ENCODE measurements at places on chromosomes 3 and 15.

DNA sequence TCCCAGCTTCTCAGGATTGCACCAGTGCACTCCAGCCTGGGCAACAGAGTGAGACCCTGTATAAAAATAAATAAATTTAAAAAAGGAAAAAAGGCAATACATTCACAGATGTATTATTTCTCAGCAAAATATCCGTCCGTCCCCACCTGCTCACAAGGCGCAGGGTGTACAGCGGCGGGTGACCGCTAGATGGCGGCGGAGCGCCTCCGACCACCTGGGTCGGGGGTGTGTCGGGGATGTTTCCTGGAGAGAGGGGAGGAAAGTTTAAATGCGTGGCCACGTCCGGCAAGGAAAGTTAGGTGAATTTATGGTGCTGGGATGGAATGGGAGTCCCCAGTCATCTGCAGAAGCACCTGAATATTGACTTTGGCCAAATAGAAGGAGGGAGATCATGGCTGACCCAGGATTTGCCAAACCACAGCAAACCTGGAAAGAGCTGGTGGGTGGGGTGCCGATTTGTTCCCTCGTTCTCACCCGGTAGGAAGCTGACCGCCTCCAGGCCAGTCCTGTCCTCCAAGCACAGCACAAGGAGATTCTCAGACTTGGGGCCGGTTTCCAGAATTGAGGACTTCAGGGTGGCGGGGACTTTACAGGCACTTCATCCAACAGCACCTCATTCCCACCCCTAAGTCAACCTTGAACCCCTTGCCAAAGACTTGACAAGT, 88.3 kb downstream of the TMEM266 start:
- DNase-seq = peak; percentile 25

DNA sequence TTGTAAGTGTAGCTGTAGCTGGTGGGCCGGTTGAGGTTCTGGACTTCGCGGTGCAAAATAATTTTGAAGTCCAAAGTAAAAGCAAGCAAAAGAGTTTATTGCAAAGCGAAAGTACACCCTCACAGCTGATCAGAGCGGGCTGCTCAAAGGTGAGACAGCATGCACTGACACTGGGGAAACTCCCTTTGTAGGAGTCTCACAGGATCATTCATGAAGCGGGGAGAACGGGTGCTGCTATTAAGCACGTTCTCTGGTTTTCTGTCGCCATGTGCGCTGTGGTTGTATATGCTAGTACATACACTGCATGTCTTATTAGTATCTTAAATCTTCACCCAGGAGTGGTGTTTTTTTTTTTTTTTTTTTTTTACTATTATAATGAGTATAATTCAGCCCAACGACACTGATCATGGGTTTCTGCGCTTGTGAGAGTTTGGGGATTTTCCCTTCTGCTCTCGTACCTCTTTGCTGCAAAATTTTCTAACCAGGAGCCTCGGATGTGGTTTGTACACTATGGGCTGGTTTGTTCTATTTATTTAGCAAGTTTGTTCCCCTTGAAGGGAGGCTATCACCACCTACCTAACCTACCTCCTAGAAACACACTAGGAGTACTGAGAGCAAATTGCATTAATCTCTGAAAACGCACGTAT, 1.4 kb upstream of the AP4E1 start:
- no peak for DNase-seq

- peak; percentile 24 for DNase-seq
Observed at GRCh38 chr3:185680231-185680630, 94.1 kb downstream of the SENP2 start.

DNA sequence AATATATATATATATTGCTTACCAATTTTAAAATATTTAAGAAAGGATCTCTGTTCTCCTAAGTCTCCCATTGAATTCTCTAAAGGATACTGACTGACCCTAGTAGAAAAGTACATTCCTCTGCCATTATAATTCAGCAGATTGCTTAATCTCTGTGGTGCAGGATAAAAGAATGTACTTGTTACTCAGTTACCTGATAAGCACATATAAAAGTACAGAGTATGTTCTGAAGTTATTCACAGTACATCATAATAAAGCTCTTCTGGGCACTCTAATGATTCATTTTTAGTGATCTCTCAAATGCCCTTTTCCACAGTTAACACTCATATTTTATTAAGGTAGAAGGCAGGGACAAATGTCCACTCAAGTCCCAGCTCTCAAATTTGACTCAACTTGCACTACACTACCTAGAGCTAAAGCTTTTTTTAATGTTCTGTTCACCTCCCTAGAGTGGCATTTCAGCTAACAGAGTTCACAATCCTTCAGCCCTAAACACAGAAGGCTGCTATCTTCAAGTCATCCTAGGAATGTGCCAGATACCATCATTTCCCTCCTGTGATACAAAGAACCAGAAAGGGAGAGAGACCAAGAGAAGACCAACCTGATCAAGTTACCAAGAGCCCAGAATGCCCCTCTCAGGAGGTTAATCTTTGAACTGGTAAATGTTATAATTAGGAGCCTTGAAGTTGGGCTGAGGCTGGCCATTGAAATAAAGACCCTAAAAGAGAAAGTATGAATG, 53.3 kb downstream of the MEIS2 start:
- DNase-seq = no peak

GRCh38 chr3:14403619-14404155, 1.3 kb downstream of the SLC6A6 start:
- no peak for DNase-seq

DNA sequence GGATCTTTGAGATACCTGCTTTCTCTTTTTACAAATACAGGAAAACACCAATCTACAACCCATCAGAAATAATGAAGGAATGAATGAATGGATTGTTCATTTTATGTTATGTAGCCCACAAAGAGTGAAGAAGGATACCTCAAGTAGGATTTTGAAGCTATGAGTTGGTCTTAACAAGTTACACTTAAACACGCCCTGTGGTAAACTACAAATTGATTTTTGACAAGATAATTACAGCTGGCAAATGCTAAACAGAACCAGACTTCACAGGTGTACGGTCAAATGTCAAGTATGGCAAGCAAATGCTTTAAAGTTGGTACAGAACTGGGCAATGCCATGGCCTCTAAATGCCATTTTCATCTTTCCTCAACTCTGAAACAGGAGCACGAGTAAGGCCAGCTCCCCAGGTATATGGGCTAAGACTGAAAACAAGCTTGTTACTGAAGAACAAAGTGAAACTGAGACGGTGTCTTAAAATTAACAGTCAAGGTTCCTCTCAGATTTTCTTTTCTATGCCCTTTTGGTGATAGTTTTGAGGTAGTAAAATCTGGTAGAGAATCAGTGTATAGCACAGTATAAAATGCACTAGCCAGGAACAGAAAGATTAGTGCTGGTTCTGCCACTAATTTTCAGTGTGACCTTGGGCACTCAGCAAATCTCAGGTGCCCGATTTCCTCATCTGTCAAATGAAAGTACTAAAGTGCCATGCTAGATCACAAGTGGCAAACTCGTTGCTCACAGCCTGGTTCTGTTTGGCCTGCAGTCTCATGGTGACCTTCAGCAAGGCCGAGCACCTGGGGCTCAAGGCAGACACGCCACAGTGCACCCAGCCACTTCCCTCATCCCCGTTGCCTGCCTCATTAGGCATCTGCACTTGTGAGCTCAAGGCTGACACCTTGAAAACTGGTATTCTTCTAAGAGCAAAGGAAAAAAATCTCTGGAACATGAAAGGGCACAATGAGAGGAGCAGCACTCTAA, 9.5 kb downstream of the RUVBL1 start:
- no peak for DNase-seq

DNA sequence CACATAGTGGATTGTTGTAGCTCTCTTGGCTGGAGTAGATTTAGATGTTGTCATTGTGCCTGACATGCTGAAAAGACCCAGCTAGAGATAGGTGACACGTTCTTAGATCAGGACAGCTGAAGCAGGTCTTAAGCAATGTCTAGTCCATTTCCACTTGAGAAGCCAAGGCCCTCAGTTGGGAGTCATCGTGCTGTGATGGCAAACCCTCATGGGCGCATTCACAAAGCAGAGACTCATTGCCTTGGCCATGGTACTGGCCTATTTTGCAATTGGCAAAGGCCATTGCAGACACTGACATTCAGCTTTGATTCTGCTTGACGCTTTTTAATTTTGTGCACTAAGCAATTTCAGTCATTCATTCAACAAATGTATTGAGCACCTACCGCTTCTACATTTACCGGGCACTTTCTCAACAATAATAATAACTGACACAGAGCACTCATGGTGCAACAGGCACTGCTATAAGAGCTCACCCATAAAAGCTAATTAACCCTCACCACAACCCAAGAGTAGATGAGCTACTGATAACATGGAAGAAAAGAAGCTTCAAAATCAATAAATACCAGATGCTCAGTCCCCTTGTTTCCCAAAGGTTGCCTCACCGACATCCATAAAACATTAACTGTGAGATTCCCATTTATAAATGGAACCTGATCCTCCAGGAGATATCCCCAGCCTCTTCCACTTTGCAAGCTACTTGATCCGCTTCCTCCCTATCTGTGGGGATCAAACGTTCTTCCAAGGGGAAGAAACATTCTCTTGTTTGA, 200.1 kb downstream of the TLE3 start:
- no peak for DNase-seq

DNA sequence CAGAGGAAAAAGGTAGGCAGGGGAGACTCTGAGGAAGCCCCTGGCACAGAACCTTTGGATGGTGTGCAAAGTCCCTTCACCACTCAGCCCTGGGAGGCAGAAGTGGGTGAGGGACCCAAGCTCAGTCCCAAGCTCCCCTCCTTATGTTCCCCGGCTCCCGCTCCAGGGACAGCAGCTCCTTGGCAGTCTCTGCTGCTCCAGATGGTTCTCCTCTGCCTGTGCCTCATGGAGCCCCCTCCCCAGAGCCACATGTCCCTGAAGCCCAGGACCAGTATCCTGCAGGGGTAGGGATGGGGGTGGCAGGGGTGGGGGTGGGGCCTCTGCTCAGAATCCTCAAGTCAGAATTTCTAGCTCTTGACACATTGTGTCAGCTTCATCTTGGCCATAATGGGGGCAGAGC, 8.0 kb upstream of the CAMKV start:
- DNase-seq = no peak

DNA sequence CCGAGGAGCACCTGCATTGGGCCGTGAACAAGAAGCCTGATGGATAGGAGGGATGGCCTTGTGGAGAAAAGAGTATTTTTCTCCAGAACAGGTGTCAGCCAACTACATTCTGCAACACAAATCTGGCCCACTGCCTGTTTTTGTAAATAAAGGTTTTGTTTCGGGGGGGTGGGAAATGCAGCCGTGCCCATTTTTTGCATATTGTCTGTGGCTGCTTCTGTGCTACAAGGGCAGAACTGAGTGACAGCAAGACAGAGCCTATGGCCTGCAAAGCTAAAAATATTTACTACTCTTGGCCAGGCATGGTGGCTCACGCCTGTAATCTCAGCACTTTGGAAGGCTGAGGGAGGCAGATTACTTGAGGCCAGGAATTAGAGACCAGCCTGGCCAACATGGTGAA, 95.9 kb upstream of the AKAP13 start:
- DNase-seq = no peak

DNA sequence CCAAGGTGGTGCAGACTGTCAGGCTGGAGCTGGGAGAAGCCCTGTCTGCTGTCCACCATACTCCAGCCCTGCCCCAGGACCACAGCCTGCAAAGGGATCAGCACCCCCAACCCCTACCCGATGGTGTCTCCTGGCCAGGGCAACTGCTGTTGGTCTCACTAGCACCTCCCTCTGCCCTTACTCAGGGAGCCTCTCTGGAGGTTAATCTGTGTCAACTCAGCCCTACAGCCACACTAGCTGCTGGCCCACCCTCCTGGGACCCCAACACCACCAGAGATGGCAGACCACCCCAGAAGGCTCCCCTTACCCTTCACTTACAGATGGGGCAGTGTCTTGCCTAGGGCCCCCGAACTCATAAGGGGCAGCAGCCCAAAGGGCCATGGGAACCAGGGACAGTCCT, 65.2 kb downstream of the TLE3 start:
- DNase-seq = no peak

DNA sequence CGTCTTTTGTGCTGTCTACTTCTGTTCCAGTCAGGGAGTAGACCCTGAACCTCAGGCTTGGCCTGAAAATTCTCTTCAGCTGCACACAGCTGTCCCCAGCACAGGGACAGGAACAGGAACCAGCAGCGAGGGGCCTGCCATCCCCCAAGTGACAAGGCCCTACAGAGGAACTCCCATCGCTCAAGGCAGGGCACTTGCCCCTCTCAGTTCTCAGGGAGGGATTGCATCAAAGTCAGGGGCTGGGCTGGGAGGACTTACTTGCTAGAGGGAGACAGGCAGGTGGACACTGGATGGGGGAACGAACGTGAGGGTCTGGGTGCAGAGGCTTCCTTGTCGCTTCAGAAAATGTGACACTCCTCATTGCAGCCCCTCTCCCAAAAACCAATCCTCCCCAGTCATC, 163.6 kb downstream of the CHSY1 start:
- no peak for DNase-seq

- DNase-seq = no peak
Observed at GRCh38 chr3:101849714-101850245, 466 bp downstream of the NFKBIZ start.

DNA sequence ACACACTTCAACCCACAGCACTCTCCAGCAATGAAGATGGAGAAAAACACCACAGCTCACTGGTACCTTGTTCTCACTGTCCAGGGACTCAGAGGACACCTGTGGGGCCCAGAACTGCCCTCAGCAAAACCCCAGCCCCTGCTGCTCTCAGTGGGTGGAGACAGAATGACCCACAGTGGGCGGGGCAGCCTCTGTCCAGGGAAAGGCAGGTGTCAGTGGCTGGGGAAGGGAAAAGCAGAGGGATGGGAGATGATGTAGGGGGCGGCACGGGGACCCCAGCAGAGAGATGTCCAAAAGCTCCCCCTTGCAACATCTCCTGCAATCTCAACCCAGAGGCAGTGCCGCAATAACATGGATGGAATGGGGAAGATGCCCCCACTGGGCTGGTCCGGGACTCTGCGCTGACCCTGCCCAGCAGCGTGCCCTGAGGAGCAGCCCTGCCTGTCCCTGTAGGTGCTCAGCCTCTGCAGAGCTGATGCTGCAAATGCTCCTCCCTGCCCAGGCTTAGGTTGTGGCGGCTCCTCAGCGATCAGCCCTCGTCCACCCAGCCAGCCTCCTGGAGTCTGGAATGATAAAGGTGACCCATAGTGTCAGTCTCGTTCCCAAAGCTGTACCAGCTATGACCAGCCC, 193.9 kb downstream of the XXYLT1 start:
- no peak for DNase-seq

- peak; percentile 96 for DNase-seq
Observed at GRCh38 chr15:32861761-32862160, 144.0 kb downstream of the GREM1 start.

DNA sequence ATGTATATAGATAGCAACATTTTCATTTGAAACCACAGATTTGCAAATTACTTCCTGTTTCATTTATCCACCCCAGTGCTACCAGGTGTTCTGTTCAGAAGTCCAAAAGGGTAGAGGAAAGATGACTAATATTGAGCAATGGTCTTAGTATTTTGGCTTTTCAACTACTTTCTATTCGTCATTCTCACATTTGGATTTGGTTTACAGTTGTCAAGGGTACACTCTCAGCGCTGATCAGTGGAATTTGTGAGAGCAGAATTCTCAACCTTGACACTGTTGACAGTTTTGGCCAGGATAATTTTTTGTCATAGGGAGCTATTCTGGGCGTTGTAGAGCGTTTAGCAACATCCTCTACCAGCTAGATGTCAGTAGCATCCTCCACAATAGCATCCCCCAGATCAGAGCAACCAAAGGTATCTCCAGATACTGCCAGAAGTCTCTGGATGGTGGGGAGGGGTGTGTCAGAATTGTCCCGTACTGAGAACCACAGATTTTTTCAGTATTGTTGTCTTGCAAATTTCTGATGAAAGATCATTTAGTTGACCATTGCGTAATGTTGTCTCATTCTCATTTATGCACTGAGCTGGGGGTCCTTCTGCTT, 4.2 kb downstream of the HMCES start:
- DNase-seq = peak; percentile 67

- DNase-seq = no peak
Observed at GRCh38 chr3:12681089-12681942, 17.4 kb upstream of the RAF1 start.

GRCh38 chr3:188282871-188283270, 128.9 kb downstream of the LPP start:
- no peak for DNase-seq
